Natural killer cell treated with Interleukin-12 subunit alpha and Interleukin-12 subunit beta and Interleukin-15 and Interleukin-18, amount 100 ng/mL, for 72 hours (primary cell): ENCODE measurements at places on chromosomes 4 and X.

DNA sequence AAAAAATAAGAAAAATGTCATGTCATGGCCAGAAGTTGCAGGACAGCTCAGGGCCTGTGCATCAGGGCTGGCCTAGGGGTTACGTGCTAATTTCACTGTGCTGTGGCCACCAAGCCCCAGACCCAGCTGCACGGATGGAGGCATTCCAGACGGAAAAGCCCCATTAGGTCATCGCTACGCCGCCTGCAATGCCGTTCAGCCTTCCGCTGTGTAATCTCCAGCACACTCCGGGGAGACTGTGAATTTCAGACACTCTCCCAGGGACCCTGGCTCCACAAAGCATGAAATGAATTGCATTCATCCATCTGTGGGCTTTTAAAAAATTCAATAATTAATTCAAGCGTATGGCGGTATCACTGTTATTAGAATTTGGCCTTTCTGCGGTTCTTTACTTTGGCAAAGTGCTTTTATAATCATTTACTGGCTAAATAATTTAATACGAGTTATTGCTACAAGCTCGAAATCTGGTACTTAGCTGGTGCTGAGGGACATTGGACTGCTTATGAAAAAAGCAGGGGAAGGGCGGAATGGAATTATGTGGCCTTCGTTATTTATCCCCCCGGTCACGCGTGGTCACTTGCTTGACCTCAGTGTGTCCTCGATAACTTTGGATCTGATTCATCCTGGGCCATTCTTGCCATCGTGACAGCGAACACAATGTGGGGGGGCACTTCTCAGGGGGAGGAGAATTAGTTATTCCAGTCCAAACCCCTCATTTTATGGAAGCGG is 9.0 kb upstream of the NSG1 start:
- DNase-seq, result no peak

DNA sequence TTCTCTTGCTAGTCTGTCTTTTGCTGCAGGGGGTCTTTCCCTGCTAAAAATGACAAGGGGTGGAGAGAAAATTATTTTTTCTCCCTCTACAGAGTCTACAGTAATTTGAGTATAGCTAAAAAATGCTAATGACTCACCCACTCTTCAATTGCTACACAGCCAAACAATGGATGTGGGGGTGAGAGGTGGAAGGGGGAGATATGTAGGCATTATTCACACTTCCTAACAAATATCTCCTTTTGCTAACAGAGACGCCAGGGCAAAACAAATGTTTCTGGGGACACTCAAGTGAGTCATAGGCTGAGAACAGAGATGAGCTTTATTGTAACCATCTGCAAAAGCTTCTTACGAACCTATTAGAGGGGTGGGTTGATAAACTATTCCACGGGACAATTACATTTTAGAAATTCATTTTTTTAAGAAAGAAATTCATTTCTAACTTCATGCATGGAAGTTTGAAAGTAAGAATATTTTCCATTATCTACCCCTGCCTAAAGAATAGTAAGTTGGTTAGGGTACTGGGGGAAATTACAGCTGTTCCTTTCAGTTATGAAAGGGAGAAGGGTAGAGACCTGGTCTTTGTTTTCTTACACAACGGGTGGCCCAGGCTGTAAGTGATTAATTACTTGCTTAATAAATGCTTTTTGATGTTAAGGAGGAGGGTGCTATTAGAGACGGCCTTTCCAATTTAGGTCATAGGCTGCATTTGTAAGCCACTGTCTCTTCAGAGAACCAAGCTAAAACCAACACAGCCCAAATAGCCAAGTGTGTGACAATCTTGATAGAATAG is 12.8 kb downstream of the SCD5 start:
- DNase-seq, result no peak

DNA sequence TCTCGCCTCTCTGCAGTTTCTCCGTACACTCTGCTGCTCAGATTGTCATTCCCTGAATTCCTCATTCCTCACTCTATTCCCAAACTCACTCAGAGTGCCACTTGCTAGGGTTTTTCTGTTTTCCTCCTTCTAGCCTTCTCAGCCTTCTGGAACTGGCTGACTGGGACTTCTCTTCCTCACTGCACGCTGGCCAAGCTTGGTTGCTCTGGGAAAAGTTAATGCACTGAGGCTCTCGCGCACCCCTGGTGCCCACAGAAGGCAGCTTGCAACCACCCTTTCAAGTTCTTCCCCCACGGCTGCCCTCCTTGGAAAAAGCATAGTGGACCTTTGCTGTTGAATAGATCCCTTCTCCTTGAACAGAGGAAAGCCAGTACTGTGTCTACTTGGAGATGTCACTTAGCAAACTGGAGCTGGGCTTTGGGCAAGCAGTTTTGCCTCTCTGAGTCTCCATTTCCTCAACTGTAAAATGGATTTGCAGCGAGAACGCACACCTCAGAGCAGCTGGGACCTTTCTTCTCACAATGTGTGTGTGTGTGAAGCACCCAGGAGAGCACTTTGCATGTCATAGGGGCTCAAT is 6.0 kb upstream of the CCKAR start:
- no peak for DNase-seq

GRCh38 chr4:140875746-140876452 is 119.7 kb upstream of the TBC1D9 start:
- DNase-seq, result no peak

DNA sequence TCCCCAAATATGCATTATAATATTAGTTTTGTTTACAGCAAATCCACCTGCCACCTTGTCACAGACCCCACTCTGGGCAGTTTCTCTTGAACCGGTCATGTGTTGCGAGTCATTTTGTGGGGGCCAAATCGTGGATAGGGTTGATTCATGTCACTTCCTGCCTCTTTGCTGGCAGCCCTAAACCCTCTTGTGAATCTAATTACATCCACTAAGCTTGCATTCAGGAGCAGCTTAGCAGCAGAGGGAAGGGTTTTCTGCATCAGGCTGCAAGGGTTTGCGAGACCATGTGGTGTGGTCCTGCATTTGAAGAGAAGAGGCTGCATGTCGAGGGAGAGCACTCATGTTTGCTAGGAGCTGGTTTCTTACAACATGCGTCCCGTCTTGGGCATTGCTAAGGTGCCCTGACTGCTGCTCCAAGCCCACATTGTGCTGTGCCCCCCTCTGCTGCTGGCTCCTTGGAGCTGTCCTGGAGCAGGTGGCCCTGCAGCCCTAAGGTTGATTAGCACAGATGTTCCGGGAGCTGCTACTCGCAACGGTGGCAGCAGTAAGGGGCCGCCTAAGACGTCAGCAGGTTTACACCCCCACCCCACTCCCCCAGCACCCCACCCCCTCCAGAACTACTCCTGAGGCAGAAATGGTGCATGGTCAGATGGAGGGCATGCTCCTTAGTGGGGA is 88.9 kb upstream of the CLDN34 start:
- no peak for DNase-seq

- DNase-seq, result no peak
These were observed 104.0 kb upstream of the SLC34A2 start for GRCh38 chr4:25551605-25552004.

- DNase-seq, result peak; percentile 94
These were observed at the start of gene ACSL4 for GRCh38 chrX:109732807-109733612. TSS of gene ACSL4 (minus strand) at chrX:109733257. CDS start at chrX:109683363, 49,894 bp downstream.

DNA sequence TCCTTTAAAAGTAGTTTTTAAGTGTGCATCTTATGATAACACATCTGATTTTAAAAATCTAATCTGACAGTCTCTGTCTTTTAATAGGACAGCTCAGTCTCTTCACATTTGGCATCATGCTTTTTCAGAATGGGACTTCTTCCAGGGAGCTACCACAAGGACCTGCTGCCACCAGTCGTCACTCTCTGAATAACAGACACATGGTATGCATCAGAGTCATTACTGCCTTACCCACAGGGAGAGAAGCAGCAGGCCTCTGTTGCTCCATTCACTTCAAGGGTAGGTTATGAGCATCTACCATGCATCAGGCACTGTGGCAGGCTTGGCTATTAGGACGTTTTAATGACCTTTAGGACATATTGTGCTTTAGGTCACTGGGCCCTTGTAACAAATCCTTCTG is 50.0 kb upstream of the AFAP1 start:
- no peak for DNase-seq

GRCh38 chr4:151905197-151905596 is 144.4 kb upstream of the GATB start:
- no peak for DNase-seq

DNA sequence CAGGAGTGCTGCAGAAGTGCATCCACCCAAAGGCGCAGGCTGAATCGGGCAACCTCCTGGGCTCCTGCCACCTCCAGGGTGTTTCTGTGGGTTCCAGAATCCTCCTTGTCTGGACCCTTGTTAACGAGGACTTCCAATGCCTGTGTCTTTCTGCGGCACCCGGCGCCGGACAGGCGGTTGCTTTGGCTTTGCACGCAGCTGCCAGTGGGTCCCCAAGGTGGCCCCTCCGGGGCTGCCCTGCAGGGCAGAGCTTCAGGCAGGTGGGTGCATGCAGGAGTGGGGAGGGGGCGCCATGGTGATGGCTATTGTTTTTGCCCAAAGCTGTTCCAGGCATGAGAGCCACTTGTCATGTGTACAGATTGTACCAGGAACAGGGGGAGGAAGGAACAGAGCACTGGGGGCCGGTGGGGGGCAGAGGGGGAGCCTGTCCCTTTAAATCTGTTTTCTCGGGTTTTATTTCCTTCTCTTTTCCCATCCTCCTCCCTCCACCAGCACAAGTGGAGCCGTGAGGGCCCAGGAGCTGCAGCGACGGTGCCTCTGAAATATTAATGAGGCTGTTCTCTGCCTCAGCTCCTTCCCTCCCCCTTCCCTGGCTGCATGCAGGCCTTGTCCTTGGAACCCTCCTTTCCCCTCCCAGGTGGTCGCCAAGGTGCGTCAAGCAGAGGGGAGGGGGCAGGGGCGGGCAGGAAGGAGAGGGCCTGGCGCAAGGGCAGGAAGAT is 13.1 kb downstream of the ATP2B3 start:
- DNase-seq, result no peak

DNA sequence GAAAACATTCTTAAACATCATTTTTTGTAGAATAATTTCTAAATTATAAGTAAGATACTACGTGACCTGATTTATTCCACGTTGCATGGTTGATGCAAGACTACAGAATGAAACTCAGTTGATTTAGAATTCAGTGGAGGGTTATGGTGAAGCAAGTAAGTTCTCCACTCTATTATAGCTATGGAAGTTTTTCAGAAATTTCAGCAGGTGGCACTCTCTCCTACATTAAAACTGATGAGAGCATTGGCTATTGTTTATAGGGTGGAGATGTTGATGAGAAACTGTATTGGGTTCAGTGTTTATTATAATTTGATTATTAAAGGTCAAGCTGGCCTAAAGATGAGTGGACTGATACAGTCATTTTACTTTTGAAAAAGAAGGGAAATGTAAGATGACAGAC is 88.0 kb downstream of the FNIP2 start:
- DNase-seq, result no peak

GRCh38 chr4:170243662-170244288 is 154.0 kb upstream of the AADAT start:
- no peak for DNase-seq

GRCh38 chr4:176548571-176548970 is 228.8 kb downstream of the SPCS3 start:
- DNase-seq, result no peak

DNA sequence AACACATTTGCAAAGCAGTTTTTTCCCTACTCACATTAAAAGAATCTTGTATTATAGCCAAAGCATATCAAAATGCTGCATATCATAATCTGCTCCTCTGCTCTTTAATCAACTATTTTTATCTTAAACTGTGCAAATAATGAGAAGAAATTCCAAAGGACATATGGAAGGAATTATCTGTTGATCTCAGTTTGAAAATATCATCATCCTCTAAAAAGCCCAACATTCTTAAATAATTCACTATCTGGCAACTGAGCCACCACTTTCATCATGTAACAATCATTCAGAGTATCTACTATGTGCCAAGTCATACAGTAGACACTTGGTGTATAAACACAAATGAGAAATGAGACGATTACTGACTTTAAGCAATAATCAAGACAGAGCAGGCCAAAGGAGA is 63.0 kb downstream of the PRSS12 start:
- no peak for DNase-seq

DNA sequence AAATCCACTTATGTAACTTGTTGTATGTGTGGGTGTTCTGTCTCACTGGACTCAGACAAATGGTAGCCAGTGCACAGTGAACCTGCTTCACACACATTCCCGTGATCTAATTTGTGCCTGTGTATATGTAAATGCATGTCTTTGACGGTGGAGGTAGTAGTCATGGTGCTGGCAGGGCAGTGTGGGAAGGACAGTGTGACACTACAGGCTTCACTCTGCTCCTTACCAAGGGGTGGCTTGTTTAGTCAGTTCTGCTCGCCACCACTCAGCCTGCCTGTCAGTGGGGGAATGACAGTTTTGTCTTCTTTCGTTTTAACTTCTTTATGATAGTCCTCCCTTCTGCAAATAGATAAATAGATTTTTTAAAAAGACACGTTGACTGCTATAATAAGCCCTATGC is 17.7 kb upstream of the PAQR3 start:
- no peak for DNase-seq

- DNase-seq, result no peak
These were observed 33.0 kb upstream of the PGRMC2 start for GRCh38 chr4:128320656-128321055.

GRCh38 chr4:103137446-103137827 is 37.8 kb upstream of the BDH2 start:
- DNase-seq, result no peak

GRCh38 chrX:96002431-96002830 is 682.2 kb upstream of the DIAPH2 start:
- DNase-seq, result no peak

DNA sequence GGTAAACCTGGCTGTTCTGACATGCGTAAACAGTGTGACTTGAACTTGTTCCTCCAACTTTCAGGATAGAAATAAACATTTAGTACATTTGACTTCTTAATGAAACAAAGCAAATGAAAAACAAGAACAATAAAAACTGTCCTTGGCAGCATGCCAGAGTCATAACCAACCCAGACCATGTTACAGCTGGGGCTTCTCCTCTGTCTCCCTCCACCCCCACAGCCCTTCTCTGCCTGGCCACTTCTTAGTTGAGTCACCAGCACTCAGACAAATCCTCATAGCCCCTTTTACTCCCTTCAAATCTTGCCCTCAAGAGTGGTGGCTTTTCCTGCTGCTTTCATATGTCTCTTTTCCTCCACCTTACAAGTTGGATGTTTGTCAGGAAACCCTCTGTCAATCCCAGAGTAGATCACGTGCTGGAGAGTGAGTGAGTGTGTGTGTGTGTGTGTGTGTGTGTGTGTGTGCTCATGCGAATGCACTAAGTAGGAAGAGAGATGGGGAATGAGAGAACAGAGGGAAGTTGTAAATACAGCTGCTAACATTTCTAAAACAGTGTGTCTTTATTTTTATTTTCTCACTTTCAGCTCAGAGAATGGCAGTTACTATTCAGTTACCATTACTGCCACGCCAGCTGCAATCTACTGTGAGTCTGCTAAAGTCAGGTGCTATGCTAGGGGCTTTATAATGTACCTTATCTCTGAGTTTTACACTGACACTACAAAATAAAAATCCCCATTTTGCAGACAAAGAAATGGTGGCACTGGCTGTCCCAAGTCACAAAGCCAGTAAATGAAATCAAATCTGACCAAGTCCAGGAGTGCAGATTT is 15.0 kb downstream of the SCARB2 start:
- DNase-seq, result no peak

GRCh38 chrX:151153086-151153485 is 23.3 kb upstream of the GPR50 start:
- no peak for DNase-seq
